Activated naive CD4-positive, alpha-beta T cell treated with anti-CD3 and anti-CD28 coated beads, Interleukin-2, amount 50 U/mL, for 16 hours (primary cell): ENCODE measurements at places on chromosomes 5 and 9.

- no peak for DNase-seq
Observed at GRCh38 chr5:67793966-67794365, 421.6 kb upstream of the PIK3R1 start.

- DNase-seq = no peak
Observed at GRCh38 chr5:60277941-60278340, 384.4 kb upstream of the PDE4D start.

- DNase-seq = no peak
Observed at GRCh38 chr9:131112374-131113154, 12.8 kb upstream of the NUP214 start.

- no peak for DNase-seq
Observed at GRCh38 chr5:102789469-102789868, 34.4 kb downstream of the PAM start.

DNA sequence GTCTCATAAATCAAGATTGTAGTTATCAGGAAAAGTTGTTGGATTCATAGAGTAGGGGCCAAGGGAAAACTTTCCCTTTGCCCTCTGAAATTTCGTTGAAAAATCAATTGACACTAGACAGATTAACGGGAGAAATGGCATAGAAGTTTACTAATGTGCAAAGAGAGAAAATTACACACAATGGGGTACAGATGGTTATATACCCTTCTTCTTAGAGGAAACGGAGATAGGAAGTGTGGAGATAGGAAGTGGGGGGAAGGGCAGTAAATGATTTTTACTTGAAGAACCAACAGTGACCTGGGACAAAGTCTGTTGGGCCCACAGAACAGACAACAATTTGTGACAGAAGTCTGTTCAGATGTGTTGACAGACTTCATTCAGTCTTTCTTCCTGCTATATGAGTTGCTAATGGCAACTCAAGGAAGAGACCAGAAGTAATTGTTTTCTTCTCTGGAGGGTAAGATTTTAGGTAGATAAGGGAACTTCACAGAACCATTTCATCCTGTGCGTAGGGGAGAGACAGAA is 177.9 kb downstream of the C9orf152 start:
- no peak for DNase-seq

GRCh38 chr9:113349066-113349444 is 286 bp upstream of the BSPRY start:
- no peak for DNase-seq

- no peak for DNase-seq
Observed at GRCh38 chr5:96050273-96050880, 88.7 kb upstream of the ELL2 start.

DNA sequence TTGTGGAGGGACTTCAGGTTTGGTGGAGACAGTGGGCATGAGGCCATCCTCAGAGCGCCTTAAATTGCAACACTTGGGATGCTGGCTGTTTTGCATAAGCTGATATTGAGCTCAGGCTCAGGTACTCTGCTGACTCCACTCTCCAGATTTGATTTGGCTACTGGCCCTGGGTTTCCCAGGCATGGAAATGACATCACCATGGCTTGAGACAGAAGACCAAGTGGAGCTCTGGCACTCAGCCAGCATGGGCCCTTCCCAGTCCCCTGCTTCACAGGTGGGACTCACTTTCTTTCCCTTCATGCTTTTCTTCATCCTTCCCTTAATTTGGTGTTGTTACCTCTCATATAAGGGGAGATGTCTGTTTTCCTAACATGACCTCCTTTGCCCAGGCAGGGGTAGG is 72.0 kb upstream of the IL12B start:
- DNase-seq = no peak

- no peak for DNase-seq
Observed at GRCh38 chr9:104851546-104851920, 76.4 kb downstream of the ABCA1 start.

DNA sequence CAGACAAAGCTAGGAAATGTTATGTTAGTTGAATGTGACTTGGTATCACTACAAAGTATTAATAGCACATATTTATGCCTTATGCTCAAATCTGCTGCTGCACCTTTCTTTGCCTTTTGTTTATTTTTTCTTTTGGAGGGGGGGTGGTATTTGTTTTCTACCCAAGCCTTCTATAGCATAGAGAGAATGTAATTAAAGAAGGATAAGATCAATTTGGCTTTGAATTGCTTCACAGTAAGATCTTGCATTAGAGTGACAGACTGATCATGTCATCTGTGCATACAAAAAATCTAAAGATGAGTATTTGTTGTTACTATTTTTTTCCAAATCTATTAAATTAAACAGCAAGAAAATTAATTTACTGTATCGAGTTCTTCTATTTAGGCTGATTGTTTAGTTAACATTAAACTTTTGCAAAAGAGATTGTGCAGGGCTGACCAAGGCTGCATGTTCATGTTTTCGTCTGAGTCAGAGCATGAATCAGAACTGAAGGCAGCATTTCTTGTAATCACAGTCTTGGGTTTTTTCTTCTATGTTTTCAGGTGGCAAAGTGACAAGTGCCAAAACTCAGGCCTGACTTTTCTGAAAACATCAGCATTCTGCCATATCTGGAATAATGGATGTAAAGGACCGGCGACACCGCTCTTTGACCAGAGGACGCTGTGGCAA is 1007.1 kb upstream of the WWC1 start:
- DNase-seq = no peak

- no peak for DNase-seq
Observed at GRCh38 chr9:83061990-83062650, 822 bp downstream of the RASEF start.

- no peak for DNase-seq
Observed at GRCh38 chr5:149206524-149207141, 65.0 kb upstream of the AFAP1L1 start.

- DNase-seq = no peak
Observed at GRCh38 chr9:20447291-20447690, 175.0 kb downstream of the MLLT3 start.

GRCh38 chr5:50365426-50366251 is 75.4 kb downstream of the EMB start:
- no peak for DNase-seq

GRCh38 chr9:32486839-32487562 is 39.0 kb downstream of the RIGI start:
- no peak for DNase-seq

- DNase-seq = no peak
Observed at GRCh38 chr5:146185161-146185560, 2.7 kb upstream of the LARS1 start.

GRCh38 chr5:6736524-6737042 is 23.4 kb downstream of the TENT4A start:
- no peak for DNase-seq

DNA sequence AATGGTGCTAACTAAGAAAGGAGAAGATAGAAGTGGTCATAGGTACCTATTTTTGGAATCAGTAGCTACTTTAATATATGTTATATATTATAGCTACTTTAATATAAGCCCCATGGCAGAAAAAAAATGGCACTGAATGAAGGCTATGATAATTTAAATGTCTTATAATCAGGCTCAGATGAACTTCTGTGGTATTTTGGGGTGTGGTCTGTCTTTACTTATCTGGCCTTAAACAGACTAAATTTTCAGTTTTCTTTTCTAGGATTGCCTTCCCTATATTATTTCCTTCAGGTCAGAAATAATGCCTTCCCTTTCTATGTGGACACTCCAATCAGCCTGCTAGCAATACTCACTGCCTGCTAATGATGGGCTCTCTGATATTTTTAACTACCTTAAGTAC is 292.3 kb downstream of the SLF1 start:
- DNase-seq = no peak

DNA sequence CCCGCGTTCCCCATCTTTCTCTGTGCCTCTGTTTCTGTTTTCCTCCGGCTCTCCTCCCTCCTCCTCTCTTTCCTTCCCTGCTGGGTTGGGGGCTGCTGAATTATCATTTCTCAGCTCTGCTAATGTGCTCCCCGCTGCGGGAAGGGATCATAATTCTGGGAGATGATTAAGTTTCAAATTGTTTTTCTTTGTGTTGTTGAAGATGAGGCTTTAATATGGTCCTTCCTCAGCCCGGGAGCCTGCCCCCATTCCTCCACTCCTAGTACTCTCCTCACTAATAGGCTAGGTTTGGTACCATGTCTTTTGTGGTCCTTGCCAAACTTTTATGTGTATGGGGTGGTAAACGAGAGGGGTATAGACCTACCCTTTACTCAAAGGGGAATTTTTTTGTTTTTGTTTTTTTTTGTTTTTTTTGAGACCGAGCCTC is 5.7 kb upstream of the PCDH1 start:
- no peak for DNase-seq

- DNase-seq = no peak
Observed at GRCh38 chr5:531749-532315, 7.6 kb upstream of the SLC9A3 start.

GRCh38 chr9:32411753-32412152 is 27.3 kb downstream of the ACO1 start:
- no peak for DNase-seq

GRCh38 chr5:157248821-157249470 is 17.0 kb upstream of the CYFIP2 start:
- no peak for DNase-seq
